Amygdala (tissue), 56 donors: ENCODE measurements at places on chromosomes 6 and 20.

GRCh38 chr6:40499215-40499614 lies 87.9 kb downstream of the LRFN2 start:
- no peak for DNase-seq

GRCh38 chr20:14401479-14402138 lies 64.2 kb upstream of the FLRT3 start:
- DNase-seq = no peak

- DNase-seq = no peak
These were observed 19.1 kb upstream of the TULP4 start for GRCh38 chr6:158293122-158293521.

- DNase-seq = no peak
These were observed 35.7 kb upstream of the MARCKS start for GRCh38 chr6:113821445-113821844.

- no peak for DNase-seq
These were observed 128.7 kb downstream of the SIM1 start for GRCh38 chr6:100335991-100336390.

DNA sequence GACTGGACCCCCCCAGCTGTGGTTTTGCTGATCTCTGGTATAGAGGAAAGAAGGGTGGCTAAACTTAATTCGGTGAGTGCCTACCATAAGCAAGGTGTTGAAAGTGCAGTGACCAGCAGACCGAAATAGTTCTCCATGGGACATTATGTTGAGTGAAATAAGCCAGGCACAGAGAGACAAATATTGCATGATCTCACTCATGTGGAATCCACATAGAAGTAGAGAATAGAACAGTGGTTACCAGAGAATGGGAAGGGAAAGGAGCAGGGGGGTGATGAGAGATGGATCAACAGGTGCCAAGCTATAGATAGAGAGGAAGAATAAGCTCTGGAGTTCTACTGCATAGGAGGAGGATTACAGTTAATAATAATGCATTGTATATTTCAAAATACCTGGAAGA lies 9.7 kb upstream of the GCNT2 start:
- DNase-seq = no peak

DNA sequence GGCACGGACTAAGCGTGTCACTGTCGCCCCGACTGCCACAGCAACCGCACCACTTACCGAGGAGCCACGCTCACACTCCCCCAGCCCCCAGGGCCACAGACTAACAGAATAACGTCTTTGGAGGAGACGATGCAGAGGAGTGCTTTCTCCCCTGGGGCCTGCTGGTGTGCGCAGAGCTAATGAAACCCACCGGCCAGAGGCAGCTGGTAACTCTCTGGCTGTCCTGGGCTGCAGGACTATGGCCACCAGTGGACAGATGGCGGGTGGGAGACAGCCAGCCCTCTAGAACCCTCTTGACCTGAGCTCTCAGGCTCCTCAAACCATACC lies 228.0 kb downstream of the DLL1 start:
- no peak for DNase-seq

DNA sequence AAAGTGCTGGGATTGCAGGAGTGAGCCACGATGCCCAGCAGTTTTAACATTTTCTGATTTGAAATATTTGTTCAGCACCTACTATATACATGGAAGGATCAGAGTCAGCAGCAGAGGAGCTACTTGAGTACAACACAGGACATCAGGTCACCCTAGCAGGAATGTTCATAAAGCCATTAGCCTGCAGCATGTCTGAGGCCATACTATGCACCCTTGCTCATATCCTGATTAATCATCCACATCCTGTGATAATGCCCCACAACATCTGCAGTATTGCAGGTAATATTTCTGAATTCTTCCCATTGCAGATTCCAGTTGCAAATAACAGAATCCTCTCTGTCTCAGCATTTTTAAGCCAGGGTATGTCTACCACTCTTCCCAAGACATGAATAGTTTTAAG lies 171.0 kb upstream of the PRND start:
- no peak for DNase-seq

- no peak for DNase-seq
These were observed 96.4 kb downstream of the RPS12 start for GRCh38 chr6:132910759-132911158.

- DNase-seq = no peak
These were observed 130.0 kb upstream of the TCF21 start for GRCh38 chr6:133758815-133759335.

DNA sequence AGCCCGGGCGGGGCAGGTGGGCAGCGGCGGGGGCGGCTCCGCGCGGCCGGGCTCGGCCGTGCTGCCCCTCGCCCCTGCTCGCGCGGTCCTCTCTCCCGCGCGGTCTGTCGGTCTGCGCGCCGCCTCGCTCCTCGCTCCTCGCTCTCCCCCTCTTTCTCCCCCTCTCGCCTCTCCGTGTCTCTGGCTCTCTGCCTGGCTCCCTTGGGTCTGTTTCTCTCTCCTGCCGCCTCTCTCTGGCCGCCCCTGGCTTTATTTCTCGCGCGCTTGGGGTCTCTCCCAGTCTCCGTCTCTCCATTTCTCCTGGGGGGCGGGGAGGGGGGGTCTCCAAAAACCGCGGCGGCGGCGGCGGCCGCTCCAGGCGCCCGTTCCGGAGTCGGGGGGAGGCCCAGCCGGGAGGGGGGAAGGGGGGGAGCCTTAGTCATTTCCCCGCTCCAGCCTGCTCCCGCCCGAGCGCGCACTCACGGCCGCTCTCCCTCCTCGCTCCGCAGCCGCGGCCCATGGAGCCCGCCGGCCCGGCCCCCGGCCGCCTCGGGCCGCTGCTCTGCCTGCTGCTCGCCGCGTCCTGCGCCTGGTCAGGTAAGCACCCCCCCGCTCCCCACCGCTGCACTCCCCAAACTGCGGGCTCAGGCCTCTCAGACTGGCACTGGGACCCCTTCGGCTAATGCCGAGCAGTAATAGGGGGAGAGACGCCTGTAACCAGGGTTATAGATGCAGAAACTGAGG lies at the start of gene SIRPA:
Gene SIRPA, plus strand, starts transcription at position 457 of the 723 bp plus-strand sequence. Its CDS starts 41 bp downstream, at position 498.
- peak; percentile 77 for DNase-seq

DNA sequence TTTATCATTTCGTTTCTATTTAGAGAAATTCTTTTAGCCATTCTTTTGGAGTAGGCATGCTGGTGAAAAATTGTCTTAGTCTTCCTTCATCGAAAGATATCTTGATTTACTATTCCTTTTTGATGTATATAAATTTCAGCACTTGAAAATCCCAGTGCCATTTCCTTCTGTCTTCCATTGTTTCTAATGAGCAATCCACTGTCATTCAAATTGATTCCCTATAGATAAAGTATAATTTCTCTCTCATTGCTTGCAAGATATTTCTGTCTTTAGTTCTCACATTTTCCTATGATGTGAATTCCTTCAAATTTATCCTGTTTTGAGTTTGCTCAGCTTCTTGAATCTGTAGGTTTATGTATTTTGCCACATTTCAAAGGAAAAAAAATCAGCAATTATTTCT lies 251.1 kb upstream of the CHD6 start:
- no peak for DNase-seq

DNA sequence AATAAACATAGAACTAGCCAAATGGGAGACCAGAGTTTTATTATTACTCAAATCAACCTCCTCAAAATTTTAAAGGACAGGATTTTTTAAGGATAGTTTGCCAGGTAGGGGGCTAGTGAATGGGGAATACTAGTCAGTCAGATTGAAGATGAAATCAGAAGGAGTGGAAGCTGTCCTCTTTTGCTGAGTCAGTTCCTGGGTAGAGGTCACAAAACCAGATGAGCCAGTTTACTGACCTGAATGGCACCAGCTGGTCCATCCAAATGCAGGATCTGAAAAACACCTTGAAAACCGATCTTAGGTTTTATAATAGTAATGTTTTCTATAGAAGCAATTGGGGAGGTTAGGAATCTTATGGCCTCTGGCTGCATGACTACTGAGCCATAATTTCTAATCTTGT lies 558.2 kb downstream of the PKHD1 start:
- DNase-seq = no peak

DNA sequence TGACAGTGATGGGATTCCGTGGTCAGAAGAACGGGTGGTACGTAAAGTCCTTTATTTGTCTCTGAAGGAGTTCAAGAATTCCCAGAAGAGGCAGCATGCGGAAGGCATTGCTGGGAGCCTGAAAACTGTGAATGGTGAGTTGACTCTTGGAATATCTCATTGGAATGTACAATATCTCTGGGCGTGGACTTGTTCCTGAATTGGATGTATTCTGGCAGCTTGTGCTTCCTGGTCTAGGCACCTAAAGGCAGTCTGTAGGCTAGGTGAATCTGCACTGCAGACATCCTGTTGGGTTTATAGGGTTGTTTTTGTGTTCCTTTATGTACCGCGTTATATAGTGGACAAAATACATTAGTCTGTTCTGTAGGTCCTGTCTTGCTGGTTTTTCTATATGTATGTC lies 128.2 kb downstream of the JARID2 start:
- no peak for DNase-seq

DNA sequence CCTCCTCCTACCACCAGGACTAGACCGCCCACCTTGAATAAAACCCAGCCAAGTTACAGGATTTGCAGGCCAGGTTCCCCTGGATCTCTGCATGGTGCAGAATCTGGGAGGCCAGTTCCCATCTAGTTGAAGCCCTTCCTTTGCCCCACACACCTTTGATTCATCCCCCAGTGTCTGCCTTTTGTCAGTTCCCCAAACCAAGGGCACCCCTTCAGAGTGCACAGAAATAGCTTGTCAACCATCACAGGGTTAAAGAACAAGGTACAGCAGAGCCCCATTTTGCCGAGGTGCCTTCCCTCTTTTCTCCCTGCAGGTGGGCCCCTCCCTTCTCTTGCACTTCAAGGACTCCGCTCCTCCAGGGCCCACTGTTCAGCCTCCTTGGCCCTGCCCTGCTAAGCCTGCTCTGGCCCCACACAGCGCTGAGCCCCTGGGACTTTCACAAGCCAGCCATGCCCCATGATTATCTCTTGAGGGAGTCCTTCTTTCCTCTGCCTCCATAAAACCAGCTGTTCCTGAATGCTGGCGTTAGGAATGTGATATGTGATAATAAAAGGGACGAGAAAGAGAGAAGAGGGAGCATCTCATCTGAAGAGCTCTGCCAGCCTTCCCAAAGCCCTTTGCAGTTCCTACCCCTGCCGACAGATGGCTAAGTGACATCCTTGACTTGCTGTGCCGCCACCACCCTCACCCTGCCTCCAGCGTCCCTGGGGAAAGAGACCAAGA lies 280.3 kb downstream of the CDC5L start:
- no peak for DNase-seq

- DNase-seq = no peak
These were observed 37.9 kb downstream of the AGPAT4 start for GRCh38 chr6:161235776-161236633.

DNA sequence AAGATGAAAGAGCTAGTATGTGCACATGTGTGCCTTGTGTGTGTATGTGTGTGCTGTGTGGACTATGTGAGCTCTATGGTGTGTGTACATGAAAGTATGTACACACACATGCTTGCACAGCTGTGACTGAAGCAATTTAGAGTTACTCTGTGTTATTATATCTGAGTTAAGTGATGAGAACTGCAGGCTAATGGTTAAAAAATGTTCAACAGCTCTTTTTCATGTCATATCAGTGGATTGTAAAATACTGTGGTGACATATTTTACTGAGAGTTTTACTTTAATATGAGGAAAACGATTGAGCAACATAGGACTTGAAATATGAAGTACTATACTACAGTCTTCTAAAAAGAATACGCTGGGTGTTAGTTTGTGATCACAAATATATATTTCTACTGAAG lies 195.7 kb upstream of the KCNK16 start:
- no peak for DNase-seq

GRCh38 chr6:22952097-22952496 lies 382.7 kb downstream of the HDGFL1 start:
- no peak for DNase-seq

GRCh38 chr20:7301807-7302206 lies 534.3 kb downstream of the BMP2 start:
- DNase-seq = no peak

GRCh38 chr20:45484676-45485075 lies 15.1 kb downstream of the WFDC2 start:
- no peak for DNase-seq

GRCh38 chr20:37516811-37517750 lies 4.0 kb upstream of the NNAT start:
- no peak for DNase-seq

DNA sequence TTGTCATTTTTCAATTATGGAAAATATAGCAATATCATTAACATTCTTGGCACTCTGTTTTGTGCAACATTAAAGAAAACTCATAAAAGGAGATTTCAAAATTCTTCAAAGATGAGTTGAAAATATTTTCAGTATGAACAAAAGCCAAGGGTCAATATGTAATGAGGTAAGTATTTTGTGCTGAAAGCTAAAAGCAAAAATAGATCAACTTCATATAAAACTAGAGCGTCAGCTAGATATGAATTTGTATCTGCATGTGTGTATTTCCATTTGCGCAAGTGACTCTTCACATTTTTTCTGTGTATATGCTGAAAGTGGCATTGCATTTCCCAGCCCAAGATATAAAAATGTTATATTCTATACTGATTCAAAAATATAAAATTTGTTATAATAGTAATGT lies 492.1 kb upstream of the EYS start:
- no peak for DNase-seq

- DNase-seq = no peak
These were observed 26.2 kb downstream of the CDYL start for GRCh38 chr6:4802312-4802935.

GRCh38 chr6:152502421-152503188 lies 134.6 kb downstream of the SYNE1 start:
- no peak for DNase-seq

DNA sequence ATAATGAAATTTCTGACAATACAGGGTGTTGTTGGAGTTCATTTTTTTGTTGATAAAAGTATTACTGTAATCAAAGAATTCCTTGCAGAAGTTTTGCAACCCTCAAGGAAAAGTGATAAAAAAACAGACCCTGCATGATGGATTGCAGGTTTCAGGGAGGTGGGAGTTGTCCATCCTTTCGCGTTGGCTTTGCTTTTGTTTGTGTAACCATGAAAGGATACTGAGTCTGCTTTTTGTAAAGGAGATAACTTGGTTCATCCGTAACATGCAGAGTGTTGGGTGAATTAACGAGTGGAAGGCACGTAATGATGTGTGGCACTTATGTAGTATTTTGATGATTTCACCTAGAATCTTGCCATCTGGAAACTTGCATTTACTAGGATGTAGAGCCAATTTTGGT lies 23.6 kb downstream of the FOXO3 start:
- DNase-seq = no peak

DNA sequence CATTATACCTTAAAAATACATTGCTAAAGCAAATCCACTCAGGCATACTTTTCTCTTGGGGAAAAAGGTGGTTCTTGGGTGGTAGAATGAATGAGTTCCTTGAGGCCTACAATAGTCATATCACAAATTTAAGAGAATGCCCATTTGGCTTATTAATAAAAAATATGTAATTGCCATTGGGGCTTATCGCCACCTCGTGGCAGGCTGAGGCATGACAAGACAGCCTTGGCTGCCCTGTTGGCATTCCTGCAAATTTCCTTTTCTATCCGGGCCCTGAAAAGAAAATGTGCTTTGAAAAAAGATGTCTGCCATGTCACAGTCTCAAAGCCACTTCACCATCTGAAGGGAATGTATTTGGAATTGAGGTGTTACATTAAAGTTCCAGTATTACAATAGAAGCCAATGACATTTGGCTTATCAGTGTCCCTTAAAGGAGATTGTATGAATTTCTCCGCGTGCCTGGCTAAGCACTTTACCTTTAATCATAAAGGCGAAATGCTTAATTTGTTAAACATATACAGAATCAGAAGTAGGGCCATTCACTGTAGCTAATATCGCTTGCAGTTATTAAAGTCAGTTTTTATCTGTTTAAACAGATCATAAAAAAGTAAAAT lies 188.3 kb upstream of the ZFP64 start:
- DNase-seq = no peak

GRCh38 chr6:89997456-89998445 lies 103.5 kb downstream of the GJA10 start:
- peak; percentile 34 for DNase-seq
